Adrenal gland (tissue), 19 donors: ENCODE measurements at places on chromosomes 2 and 18. TPM values are rescaled to one million over a fixed set of nuclear protein-coding genes. Genes with fewer than 3 reads are reported as not detected.

- H3K27ac ChIP-seq, result peak overlapping the region; percentile 91
Measured at GRCh38 chr2:46988230-46988629, 72.6 kb upstream of the MCFD2 start.

DNA sequence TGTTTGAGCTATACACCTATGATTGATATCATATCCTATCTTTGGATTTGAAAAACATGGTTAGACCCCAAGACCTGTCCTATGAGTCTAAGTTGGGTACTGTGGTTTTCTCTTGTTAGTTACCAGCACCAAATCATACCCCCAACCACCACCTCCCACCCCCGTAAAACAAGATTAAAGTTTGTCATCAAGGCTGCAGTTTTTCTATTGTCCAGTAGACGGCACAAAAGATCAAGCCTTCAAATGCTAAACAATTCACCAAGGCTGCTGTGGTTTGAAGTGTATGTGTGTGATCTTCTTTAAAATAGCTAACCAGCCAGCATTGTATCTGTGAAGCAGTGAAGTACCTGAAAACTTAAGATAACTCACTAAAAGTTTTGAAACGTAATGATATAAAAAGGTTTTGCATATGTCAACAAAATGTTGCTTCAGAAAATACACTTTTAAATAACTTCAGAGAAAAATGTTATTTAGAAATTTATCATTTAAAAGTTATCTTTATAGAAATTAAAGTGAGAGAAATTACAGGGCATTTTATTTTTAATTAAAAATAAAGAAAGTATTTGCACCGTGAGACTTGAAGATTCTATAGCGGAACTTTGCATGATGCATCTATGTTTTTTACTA lies 5.8 kb upstream of the MEIS1 start:
- peaks cover 6% of the 10 kb centered on the region for H3K4me1 ChIP-seq
- H3K27ac ChIP-seq, result no peak overlapping the region
- peak; percentile 44 for DNase-seq
- no peaks in the 10 kb centered on the region for H3K36me3 ChIP-seq
- no peak overlapping the region for H3K4me3 ChIP-seq
- no peaks in the 10 kb centered on the region for H3K27me3 ChIP-seq

DNA sequence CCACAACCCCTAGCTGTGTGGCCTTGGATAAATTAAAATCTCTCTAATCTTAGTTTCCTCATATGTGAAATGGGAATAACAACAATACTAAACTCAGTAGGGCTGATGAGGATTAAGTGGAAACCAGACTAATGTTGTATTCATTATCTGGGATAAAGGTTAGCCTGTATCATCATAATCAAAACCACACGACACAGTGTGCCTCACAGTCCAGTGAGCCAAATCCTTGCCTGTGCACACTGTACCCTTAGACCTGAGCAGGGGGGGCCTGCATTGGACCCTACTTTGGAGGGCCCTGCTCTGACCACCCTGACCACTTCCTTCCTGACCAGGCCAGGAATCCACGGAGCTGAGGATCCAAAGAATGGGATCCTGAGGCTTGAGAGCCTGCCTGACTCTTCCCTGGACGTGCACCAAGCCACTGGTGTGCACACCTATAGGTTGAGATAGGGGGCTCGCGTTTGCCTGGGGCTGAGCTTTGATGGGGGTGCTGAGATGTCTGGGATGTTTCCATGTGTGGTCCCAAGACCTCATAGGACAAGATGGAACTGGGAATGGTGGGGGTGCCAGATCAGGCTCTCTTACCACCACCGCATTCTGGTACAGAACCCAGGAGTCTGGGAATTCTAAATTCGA lies 69.7 kb downstream of the TGOLN2 start:
- H3K4me3 ChIP-seq, result no peak overlapping the region
- H3K27ac ChIP-seq, result no peak overlapping the region
- H3K27me3 ChIP-seq, result no peaks in the 10 kb centered on the region
- no peak for DNase-seq
- no peaks in the 10 kb centered on the region for H3K36me3 ChIP-seq
- H3K4me1 ChIP-seq, result no peaks in the 10 kb centered on the region

GRCh38 chr2:231470246-231470900 lies 6.1 kb upstream of the NCL start:
- no peaks in the 10 kb centered on the region for H3K27me3 ChIP-seq
- H3K4me3 ChIP-seq, result no peak overlapping the region
- DNase-seq, result no peak
- H3K4me1 ChIP-seq, result peaks cover 3% of the 10 kb centered on the region
- H3K27ac ChIP-seq, result no peak overlapping the region

GRCh38 chr2:111091811-111092211 lies 28.9 kb upstream of the BCL2L11 start:
- no peaks in the 10 kb centered on the region for H3K4me1 ChIP-seq
- no peak overlapping the region for H3K4me3 ChIP-seq
- no peak for DNase-seq
- H3K27ac ChIP-seq, result no peak overlapping the region

- H3K27ac ChIP-seq, result no peak overlapping the region
- H3K36me3 ChIP-seq, result peaks cover 20% of the 10 kb centered on the region
- H3K4me3 ChIP-seq, result no peak overlapping the region
- no peak for DNase-seq
- H3K27me3 ChIP-seq, result no peaks in the 10 kb centered on the region
Measured at GRCh38 chr18:2716394-2717326, 61.1 kb downstream of the SMCHD1 start.

DNA sequence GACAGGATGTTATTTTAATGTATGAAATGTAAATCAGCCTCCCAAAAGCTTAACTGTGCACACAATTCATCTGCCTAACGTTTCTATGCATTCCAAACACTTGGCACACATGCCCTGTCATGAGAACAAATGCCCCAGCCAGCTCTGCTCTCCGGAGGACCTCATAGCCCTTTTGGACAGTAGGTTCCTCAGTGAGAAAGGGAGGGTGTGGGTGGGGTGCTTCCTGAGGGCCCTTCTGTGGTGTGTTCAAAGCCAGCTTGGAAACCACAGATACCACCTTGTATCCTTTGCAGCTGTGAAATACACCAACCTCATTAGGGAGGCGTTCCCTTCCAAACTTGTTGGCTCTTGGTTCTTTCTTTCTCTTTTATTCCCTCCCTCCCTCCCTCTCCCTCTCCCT lies 102.2 kb upstream of the ASB18 start:
- H3K27me3 ChIP-seq, result peaks cover 4% of the 10 kb centered on the region
- H3K4me1 ChIP-seq, result no peaks in the 10 kb centered on the region
- H3K4me3 ChIP-seq, result no peak overlapping the region
- DNase-seq, result no peak

DNA sequence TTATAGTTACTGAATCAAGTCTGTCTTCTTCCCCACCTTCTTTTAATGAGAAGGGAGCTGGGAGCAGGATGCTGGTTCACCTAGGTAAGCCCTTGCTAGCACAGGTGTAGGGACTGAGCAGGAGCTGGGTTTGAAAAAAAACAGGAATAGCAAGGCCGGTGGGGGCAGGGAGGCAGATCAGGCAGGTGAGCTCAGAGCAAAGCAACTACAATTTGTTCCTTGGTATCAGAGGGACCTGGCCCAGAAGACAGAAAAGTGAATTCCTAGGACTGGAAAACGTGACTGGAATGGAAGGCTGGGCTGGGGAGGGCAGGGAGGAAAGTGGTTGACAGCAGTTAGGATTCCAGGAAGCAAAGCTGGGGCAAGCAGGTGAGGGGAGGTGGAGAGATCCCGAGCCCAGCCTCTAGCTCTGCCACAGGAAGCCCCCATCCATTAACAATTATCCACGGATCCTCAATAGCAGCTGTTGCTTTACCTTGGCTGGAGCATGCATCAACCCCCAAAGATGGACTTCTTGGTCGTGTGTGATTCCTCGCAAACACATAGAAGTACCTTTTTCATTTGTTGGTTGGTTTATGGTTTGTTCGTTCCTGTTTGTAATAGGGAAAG lies 118.4 kb downstream of the LNPK start:
- H3K36me3 ChIP-seq, result no peaks in the 10 kb centered on the region
- no peak for DNase-seq
- H3K27me3 ChIP-seq, result no peaks in the 10 kb centered on the region
- no peaks in the 10 kb centered on the region for H3K4me1 ChIP-seq
- H3K4me3 ChIP-seq, result no peak overlapping the region

The UGT1A8 gene
- total RNA-seq, result not detected
